ENCODE measurements at places on chromosomes 7 and 10. TPM values are rescaled to one million over a fixed set of nuclear protein-coding genes. Genes with fewer than 3 reads are reported as not detected.

CYP3A7 gene
- total RNA-seq: 17.5 TPM

CNOT4 gene
- total RNA-seq: 10.0 TPM

HOXA5 gene
- 0.50 TPM for total RNA-seq

GALNT17 gene
- total RNA-seq: 0.18 TPM

GRM3 gene
- not detected for total RNA-seq

ADAM22 gene
- 0.53 TPM for total RNA-seq

Measured in left lobe of liver (tissue), 2 donors.